ENCODE measurements at places on chromosomes 12 and 14.

DNA sequence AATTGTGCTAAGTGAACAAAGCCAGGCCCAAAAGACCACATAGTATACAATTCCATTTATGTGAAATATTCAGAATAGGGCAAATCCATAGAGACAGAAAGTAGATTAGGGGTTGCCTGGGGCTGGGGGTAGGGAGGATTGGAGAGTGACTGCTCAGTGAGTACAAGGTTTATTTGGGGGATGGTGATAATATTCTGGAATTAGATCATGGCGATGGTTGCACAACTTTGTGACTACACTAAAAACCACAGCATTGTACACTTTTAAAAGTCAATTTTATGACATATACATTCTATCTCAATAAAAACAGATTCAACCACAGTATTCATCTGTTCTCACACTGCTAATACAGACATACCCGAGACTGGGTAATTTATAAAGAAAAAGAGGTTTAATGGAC lies 68.7 kb upstream of the MAP1LC3B2 start:
- no peak for DNase-seq

DNA sequence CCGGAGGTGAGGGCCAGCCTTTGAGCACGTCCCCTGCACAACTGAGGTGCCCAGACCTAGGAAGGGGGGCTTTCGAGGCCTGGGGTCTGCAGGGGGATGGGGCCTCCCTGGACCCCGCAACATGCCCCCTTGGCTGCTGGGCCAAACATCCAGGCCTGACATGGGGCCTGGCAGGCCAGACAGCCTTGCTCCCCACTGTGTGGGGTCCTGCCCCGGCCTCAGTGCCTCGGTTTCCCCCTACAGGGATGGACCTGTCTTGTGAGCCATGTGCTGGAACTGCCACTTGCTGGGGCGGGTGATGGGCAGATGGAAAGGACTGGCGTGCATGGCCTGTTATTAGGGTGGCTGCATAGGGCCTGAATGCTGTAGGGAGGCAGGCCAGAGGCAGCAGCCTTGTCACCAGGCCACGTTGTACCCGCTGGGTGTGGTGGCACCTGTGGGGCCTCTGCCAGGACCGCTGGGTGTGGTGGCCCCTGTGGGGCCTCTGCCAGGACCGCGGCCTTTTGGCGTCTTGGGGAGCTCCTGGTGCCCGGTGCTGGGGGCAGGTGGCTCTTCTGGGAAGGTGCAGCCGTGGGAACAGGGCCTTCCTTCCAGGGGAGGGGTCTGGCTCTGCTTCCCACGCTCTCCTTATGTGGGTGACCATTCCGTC lies 20.4 kb downstream of the ASPG start:
- DNase-seq = no peak

DNA sequence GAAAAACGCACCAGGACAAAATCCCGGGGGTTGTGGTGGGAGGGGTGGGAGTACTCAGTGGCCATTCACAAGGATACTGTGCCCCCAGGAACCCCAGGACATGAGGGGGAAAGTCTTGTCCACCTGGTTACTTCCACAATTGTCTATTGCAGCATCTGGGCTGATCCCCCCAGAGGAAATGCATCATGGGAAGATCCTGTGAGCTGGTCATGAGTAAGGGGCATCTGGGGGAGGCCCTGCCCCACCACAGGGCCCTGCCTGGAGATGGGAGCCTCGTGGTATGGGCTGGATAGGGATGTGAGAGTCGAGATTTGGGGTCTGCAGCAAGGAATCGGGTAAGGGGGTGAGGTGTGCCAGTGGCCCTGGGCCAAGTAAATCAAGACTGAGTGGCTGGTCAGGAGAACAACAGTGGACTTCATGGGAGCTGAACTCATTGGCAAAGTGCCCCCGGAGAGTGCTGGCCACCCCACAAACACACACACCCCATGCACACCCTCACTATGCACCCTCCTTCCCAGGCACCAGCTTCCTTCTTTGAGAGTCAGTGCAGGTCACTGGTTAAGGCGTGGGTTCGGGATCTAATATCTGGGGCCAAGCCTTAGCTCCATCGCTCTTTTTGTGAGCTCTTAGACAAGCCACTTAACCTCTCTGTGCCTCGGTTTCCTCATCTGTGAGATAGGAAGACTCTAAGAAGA lies 3.0 kb upstream of the SERPINA1 start:
- no peak for DNase-seq

DNA sequence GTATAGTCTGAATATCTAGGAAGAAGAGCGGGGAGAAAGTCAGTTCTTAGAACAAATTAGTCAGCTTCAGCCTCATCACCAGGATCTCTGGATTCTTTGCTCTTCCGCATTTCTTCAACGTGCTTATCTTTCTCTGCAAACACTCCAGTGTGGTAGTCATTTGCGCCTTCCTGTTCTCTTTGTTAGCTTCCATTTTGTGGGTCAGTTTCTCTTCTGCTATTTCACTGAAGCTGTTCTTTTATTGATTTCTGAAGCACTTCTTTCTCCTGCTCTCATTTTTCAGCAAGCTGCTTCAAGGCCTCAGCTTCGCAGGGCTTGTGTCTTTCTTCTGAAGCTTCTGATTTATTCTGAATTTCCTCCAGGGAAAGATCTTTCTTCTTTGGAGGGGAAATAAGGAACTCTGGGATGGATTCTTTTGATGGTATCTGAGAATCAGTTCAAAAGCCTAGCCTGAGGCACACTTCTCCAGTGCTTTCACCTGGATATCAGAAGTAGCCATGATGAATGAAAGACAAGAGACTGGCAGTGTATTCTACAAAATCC lies 13.5 kb downstream of the AMN1 start:
- DNase-seq = no peak

DNA sequence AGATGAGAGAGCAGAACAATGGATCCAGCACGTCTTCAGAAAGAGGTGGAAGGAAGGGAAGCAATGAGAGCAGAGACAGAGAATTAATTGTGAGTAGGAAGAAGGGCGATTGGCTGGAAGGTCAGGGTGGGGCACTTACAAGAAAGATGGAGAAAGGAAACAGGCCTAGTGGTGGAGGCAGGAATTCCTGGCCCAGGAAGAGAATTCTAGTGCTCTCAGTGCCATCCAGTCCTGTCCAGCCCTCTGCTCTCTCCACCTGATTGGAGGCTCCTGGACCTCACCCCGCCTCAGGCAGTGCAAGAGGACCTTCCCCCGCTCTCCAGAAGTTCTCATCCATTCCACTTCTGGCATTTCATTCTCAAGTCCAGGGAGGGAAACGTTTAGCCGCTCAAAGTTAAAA lies 43.0 kb downstream of the NGB start:
- no peak for DNase-seq

- DNase-seq = no peak
These were observed 223.7 kb downstream of the CHST11 start for GRCh38 chr12:104680491-104680890.

DNA sequence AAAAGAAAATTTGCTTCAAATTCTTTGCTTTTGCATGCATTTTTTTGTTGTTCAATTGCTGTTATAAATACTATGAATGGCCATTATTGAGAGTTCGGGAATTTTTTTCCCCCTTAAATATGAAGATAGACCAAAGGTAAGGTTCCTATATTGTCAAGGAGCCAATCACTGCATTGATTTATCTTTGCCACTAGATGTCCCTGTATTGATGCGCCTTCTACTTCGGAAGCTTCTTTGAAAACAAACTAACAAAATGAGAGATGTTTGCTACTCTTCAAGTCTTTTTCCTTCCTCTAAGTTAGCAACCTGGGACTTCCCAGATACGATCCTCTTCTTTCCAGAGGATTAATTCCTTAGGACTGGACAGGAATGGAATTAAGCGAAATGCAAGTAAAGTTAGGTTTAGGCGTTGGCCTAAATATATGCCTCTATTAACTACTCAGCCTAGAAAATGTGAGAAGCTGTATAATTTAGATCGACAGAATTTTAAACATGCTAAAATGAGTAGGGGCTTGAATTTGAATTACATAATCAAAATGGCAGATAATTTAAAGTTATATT lies 318.1 kb downstream of the AEBP2 start:
- DNase-seq = no peak

DNA sequence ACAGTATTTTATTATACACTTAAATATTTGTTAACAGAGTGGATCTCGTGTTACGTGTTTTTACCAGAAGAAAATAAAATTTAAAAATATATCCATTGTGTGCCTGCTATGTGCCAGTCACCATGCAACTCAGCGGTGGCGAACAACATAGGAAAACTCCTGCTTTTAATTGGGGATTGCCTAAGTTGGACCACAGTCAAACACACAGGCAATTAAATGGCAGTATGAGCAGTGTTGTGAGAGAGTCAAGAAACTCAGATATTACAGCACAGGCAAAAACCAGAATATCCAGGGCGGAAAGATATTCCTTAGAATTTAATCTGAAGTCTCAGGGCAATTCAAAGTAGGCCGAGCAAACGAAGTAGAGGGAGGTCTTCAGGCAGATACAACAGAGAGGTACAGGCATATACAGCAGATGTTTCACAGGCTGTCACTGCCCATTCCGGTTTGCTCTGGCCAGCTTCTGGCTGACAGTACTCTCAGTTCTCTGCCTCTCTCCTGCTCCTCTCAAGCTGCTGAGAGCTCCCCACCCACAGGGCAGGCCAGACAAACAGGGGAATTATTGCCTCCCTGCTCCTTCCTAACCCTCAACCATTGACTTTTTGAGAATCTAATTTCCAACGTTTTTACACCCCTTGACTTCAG lies 540.2 kb upstream of the TMEM132C start:
- no peak for DNase-seq

DNA sequence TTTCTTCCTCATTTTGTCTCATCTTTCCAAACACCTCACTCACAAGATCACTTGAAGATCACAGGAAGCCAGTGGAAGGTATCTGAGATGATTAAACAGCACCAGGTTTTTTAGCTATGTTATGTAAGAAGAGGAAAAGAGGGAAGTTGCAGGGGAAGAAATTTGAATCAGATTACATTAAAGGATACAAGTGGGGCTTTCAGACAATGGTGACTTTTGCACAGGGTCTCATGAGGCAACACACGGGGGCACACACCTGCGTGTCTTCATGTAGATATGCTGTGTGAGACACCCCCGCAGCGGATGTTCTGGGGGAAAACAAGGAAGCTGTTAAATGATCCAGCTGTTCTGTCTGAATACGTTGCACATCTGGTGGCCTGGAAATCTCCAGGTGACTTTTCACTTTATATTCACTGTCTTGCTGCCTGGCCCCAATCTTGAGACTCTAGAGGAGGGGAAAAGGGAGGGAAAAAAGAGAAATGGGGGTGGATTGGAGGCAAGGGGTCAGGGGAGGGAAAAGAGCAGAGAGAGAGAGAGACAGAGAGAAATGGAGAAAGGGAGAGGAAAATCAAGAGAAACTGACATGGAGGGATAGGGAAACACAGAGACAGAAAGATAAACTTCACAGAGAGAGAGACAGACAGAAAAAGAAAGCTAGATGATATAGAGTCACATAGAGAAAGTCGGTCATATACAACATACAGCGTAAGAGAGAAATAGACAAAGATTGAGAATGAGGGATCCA lies 36.3 kb upstream of the PPP1CC start:
- DNase-seq = no peak

GRCh38 chr12:14211947-14212387 lies 153.5 kb upstream of the ATF7IP start:
- DNase-seq = no peak

DNA sequence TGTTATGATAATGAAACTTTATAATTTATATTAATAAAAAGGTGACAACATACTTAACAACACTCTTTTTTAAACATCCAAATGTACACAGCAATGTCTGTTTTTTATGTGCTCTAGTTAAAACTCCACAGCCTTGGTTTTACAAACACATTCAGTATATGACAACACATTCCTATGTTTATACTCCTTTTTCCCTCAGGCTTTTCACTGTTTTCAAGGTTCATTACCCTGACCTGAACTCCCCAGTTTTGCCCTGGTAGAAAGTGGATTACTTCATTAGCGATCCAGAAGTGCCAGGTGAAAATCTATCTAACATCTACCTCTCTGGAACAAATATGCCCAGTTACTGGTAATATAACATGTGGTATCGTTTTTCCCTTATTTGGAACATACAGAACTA lies 340.2 kb upstream of the DDHD1 start:
- DNase-seq = no peak

Measured in AG09319 (cell line).